K562 (cell line): ENCODE measurements at places on chromosomes 7 and 10. TPM values are rescaled to one million over a fixed set of nuclear protein-coding genes. Genes with fewer than 3 reads are reported as not detected.

The CALML3 gene
- not detected in 2 replicates for total RNA-seq

DNA sequence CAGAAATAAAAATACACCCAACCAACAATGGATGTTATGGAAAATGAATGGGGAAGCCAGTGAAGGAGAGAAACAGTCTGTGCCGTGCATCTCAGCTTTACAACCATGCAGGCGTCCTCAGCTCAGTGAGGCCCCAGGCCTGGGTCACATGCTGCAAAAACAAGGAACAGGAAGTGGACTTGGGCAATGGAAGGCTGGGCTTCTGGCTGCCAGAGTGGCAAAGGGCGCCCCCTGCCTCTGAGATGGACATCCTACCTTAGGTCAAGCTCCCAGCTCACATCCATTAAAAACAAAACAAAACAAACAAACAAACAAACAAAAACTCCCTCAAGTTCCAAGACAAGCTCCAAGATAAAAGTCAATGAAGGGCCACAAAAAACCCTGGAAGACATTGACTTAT is 54.7 kb upstream of the AFAP1L2 start:
- no peaks in the 10 kb centered on the region for H3K4me1 ChIP-seq
- H3K27me3 ChIP-seq, result no peaks in the 10 kb centered on the region
- H3K4me3 ChIP-seq, result no peak overlapping the region
- peak; percentile 27 for DNase-seq
- H3K27ac ChIP-seq, result no peak overlapping the region

The SPDYE2B gene
- not detected in 2 replicates for total RNA-seq

DNA sequence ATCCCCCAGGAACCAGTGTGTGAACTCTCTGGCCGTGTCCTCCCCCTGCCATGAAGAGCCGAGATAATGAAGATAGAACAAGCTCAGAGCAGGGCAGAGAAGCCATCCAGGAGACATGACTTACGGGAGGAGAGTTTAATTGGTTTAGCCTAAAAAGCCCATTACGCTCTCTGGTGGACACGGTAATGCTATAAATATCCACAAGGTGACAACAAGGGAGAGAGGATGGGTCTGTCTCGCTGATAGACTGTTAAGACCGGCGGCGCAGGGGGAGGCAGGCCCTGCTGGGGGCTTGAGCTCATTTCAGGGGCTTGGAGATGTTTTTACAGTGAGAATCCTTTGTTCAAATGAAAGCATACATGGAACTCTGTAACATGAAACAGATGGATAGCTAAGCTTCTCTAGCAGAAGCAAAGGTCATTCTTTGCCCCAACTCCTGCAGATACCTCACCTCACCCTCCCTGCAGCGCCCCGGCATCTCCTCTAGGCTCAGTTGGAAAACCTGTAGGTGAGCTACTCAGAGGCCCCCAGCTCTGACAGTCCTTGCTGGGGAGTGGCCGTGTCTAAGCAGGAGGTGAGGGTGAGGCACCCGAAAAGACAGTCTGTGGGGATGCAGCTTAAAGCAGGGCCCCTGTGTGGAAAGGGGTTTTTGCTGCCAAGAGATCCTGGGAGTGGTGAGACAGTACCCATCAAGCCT is 40.8 kb upstream of the LOXL4 start:
- H3K36me3 ChIP-seq, result no peaks in the 10 kb centered on the region
- H3K4me3 ChIP-seq, result no peak overlapping the region
- H3K27me3 ChIP-seq, result peaks cover 34% of the 10 kb centered on the region
- DNase-seq, result peak; percentile 14

- no peaks in the 10 kb centered on the region for H3K36me3 ChIP-seq
- DNase-seq, result no peak
- H3K27me3 ChIP-seq, result no peaks in the 10 kb centered on the region
- H3K4me3 ChIP-seq, result no peak overlapping the region
- H3K4me1 ChIP-seq, result peaks cover 73% of the 10 kb centered on the region
Measured at GRCh38 chr7:30918676-30919075, 7.0 kb downstream of the AQP1 start.

The FAM180A gene
- not detected in 2 replicates for total RNA-seq

The HECTD2 gene
- total RNA-seq, result 3.6 and 5.8 TPM in 2 replicates

The ELAPOR2 gene
- total RNA-seq, result 35.0 and 36.3 TPM in 2 replicates

GRCh38 chr7:77664715-77665114 is 31.5 kb upstream of the RSBN1L start:
- H3K36me3 ChIP-seq, result no peaks in the 10 kb centered on the region
- H3K27ac ChIP-seq, result no peak overlapping the region
- no peaks in the 10 kb centered on the region for H3K4me1 ChIP-seq
- no peak overlapping the region for H3K4me3 ChIP-seq

The PIP gene
- not detected in 2 replicates for total RNA-seq
